Activated CD4-positive, alpha-beta memory T cell treated with anti-CD3 and anti-CD28 coated beads for 36 hours (primary cell): ENCODE measurements at places on chromosomes 3 and 15.

- DNase-seq = no peak
These were observed 504.9 kb downstream of the TBL1XR1 start for GRCh38 chr3:176692199-176692965.

- DNase-seq = peak; percentile 50
These were observed 87.3 kb upstream of the C15orf61 start for GRCh38 chr15:67433495-67434099.

GRCh38 chr3:39390181-39390580 lies 7.0 kb downstream of the SLC25A38 start:
- DNase-seq = no peak

GRCh38 chr3:193897731-193898180 lies 238.2 kb upstream of the HES1 start:
- DNase-seq = no peak
